Hepatic stellate cell (primary cell): ENCODE measurements at places on chromosomes 7 and 10.

DNA sequence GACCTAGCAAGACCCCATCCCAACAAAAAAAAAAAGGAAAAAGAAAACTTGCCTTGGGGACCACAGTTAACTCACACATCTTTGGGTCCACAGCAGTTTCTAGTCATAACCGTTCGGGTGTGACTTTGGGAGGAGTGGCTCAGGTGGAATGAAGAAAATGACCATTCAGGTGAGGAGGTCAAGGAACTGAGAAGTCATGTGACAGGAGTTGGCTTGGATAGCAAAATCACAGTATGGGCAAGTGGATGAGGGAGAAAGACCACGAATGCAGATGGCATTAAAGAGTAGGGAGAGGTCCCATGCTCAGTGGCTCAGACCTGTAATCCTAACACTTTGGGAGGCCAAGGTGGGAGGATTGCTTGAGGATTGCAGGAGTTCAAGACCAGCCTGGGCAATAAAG is 17.1 kb upstream of the CNOT4 start:
- no peak for DNase-seq

- DNase-seq = no peak
Measured at GRCh38 chr7:88789480-88790064, 6.0 kb downstream of the TEX47 start.

DNA sequence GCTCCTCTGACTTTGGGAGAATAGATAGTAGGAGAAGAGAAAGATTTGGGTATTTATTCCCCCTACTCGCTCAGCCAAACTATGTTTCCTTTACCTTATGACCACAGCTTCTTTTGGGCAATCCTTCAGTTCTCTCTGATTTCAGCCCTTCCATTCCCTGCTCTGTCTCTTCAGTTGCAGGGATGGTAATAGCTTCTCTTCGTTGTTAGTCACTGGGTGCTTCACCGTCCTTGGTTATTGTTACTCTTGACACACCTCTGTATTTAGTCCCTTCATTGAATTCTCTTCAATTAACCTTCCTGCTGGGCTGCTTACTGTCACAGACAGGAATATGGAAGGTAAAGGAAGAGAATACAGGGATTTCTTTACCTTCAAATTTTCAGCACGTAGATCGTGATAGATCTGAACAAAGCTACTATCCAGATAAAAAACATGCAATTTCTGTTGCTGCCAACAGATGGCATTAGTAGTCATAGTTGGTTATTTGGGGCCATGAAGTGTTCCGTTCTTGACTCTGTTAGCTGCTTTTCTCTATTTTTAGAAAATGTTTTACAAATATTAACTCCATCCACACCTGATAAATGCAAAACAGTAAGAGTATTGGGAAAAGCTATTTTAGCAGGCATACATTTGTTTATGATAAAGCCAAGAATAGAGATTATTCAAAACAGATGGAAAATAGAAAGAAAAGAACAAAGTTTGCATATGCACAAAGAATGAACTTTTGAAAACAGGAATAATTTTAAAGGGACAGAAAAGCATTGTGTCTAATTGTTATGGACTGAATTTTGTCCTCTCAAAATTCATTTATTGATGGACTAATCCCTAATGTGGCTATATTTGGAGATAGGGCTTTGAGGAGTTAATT is 14.0 kb upstream of the PTTG1IP2 start:
- DNase-seq = peak; percentile 32

DNA sequence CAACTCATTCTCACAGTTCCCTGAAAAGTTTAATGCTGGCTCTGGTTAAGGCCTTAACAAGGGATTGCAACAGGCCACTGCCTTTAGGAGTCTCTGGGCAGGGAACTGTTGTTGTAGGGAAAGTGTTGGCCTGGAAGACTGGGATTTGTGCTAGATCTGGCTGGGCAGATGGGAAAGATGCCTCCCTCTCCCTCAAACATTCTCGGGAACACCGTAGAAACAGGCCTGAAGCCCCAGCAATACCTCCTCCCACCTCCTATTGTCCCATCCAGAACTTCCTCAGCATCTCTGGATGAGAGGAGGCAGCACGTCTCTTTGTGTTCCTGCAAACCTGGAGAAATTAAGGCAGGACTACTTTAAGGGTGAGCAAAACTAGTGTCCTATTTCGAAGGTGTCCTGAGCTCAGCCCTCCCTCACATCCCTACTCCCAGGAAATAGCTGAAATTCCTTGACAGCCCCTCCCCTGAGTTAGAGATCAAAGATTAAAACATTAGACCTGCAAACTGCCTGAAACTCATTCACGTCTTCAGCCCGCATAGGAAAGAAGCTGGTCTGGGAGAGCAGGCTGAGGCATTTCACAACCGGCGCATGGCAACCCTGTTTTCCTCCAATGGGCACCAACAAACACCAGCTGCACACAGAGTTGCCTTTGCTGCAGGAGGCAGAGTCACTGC is 10.9 kb upstream of the MAP3K8 start:
- peak; percentile 75 for DNase-seq

DNA sequence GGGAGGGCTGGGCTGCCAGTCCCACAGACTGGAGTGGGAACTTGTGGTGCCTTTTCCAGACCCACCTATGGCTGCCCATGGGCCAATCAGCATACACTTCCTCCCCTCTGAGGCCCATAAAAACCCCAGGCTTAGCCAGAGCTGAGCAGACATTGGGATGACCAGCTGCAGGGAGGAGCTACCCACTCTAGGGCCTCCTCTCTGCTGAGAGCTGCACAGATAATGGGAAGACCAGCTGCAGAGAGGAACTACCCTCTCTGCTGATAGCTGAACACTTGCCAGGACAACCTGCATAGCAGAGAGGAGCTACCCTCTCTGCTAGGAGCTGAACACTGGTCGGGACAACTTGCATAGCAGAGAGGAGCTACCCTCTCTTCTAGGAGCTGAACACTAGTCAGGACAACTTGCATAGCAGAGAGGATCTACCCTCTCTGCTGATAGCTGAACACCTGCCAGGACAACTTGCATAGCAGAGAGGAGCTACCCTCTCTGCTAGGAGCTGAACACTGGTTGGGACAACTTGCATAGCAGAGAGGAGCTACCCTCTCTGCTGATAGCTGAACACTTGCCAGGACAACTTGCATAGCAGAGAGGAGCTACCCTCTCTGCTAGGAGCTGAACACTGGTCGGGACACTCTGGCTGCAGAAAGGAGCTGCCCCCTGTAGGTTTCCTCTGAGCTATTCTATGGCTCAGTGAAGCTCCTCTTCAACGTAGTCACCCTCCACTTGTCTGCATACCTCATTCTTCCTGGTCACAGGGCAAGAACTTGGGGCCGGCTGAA is 88.3 kb upstream of the CACUL1 start:
- no peak for DNase-seq

DNA sequence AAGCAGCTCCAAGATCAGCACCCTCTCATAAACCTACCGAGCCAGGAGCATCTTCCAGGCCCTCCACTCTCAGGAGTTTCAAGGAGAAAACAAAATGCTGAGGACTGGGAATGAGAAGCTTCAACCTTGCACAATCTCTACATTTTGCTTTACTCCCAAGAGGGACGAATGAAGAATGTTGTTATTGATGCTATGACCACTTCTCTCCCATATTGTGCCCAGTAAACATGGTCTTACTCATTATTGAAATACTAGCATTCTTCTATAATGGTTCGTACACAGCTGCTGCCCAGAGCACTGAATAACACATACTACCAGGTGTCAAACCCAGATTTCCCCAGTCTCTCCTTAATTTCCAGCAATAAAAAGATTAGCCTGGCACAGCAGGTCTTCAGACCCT is 63.4 kb upstream of the BET1 start:
- no peak for DNase-seq

- no peak for DNase-seq
Measured at GRCh38 chr7:98753989-98754479, 115.8 kb downstream of the TMEM130 start.

- no peak for DNase-seq
Measured at GRCh38 chr7:132697003-132697402, 120.7 kb upstream of the PLXNA4 start.

- DNase-seq = no peak
Measured at GRCh38 chr10:109996225-109996624, 11.6 kb upstream of the ADD3 start.

- DNase-seq = peak; percentile 86
Measured at GRCh38 chr10:52864201-52865106, 91.9 kb upstream of the MBL2 start.

GRCh38 chr10:47082055-47082784 is 171.0 kb downstream of the PTPN20 start:
- DNase-seq = no peak

DNA sequence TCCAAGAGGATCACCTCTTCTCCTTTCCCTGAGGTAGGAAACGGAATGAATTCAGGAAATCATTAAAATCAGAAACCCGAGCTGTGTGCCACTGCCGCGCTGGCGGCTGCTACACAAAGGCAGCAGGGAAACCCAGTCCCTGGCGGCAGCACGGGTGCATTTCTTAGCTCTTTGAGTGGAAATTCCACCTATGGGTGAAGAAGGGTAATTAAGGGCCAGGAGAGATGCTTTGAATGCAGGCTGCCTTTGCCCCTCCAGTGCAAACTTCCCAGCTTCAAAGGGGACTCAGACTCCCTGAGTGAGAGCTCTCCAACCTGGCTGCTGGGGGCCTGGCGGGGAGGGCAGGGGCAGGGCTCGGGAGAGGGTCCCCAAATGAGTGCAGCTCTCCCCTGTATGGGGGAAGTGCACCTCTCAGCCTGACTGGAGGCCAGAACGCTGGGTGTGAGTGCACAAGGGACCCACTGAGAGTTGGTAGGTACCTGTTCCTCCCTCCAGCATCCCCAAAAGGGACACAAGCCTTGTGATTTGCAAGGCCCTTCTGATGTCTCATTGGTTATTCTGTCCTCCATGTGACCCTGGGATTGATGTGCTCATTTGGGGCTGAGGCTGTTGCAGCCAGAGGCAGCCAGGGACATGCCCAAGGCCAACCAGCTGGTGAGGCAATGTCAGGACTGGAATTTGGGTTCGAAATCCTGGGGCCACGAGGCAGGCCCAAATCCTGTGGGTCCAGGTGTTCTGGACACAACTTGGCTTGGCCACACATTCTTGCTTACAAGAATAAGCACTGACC is 16.3 kb upstream of the ZMIZ1 start:
- no peak for DNase-seq

DNA sequence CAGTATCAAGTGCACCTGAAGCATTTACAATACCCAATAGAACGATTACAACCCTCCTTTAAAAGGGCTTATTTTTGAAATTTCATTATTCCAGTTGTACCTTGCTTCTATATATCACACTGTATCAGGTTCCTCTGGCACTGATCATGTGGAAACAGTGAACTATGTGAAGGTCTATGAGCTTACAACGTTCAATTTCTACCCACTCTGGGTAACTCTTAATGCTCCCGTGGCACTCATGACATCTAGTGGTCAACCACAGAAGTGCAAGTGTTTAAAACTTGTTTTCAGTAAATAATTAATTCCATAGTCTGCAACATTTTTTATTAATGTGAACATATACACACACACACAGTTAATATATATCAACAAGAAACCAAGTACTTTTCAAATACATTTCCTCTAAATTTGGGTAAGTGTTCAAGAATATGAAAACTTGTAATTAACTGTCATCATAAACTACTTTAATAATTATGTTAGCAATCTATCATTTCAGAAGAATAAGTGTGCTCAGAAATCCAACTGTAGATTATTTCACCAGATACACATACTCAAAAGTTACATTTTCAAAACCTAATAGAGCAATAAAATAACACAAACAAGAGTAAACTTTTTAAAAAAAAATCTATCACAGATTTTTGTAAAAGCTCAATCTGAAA is 61.0 kb downstream of the MPP7 start:
- peak; percentile 24 for DNase-seq

DNA sequence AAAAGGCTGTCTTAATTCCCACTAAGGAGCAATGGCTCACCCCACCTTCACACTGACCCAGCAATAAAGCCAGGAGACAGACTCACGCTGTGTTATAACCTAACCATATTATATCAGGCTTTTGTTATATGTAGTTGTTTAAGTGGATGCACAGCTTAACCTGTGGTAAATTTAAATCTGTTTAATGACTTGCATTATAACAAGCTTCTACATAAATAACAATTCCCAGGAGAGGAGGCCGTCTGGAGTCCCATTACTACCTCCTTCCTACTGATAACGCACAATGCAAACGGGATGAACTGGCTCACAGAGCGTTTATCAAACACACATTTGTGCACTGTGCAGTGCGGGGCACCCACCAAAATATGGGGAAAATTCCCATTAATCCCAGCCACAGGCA is 102.1 kb upstream of the MGMT start:
- DNase-seq = no peak

DNA sequence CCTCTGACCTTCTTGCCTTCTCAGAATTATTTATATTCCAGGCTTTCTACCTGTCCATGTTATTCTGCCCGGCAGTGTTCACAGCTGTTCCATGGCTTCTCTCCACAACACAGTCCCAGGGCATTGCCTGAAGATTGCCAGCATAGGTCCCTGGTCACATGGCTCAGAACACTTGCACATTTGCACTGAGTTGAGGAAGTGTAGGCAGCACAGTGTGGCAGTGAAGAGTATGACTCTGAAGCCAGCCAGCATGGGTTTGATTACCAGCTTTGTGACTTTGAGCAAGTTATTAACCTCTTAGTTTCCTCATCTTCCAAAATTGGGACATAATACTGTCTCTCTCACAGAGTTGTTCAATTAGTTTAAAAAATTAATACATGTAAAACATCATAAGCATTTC is 73.2 kb upstream of the NEUROD6 start:
- DNase-seq = no peak

DNA sequence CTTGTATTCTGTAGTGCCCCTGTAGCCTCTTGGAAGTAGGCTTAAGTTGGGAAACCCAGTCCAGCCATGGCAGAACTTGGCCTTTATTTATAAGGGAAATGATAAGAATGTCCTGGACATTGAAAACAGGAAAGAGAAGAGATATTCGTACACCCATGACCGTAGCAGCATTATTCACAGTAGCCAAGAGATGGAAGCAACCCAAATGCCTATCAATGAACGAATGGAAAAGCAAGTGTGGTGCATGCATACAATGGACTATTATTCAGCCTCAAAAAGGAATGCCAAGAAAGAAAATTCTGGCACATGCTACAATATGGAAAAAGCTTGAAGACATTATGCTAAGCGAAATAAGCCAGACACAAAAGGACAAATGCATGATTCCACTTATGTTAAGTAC is 315.3 kb downstream of the CXCL12 start:
- DNase-seq = no peak

DNA sequence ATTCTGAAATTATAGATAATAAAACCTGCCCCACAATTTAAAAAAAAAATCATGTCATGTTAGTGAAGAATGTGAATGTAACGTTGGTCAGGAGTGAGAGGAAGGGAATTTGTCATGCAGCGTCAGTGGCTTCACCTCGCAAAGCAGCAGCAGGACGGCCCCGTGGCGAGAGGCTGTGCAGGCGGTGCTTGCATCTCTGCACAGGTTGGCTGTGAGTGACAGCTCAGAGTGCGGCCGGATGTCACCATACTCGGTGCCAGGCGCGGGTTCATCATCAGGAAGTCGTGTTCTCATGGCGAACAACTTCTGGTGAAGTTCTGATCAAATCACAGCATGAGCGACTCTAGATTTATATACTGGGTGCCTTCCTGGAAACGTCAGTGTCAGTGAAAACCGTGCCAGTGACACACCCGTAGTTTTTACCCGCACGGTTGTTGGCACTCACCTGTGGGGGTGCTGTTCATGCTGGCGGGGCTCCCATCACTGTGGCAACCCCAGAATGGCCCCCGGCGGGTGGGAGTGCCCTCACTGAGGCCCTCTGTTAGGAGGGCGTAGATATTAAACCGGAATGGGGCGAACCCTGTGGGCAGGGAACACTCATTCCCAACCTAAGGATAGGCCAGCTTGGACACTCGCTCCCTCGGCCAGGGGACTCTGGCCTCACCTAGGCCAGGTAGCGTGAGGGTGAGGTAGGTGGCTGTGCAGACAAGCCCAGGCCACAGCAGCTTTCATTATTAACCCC is 120.3 kb downstream of the CYTH3 start:
- no peak for DNase-seq
